ENCODE measurements at places on chromosomes 3 and 15.

DNA sequence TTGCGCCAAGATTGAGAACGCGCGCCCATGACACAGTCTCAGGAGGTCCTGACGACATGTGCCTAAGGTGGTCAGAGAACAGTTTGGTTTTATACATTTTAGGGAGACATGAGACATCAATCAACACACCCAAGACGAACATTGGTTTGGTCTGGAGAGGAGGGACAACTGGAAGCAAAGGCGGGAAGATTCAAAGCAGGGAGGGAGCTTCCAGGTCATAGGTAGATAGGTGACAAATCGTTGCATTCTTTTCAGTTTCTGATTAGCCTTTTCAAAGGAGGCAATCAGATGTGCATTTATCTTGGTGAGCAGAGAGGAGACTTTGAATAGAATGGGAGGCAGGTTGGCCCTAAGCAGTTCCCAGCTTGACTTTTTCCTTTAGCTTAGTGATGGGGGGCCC, 828.4 kb upstream of the DPPA4 start:
- no peak for DNase-seq

GRCh38 chr15:37929238-37929637, 5.2 kb upstream of the TMCO5A start:
- no peak for DNase-seq

DNA sequence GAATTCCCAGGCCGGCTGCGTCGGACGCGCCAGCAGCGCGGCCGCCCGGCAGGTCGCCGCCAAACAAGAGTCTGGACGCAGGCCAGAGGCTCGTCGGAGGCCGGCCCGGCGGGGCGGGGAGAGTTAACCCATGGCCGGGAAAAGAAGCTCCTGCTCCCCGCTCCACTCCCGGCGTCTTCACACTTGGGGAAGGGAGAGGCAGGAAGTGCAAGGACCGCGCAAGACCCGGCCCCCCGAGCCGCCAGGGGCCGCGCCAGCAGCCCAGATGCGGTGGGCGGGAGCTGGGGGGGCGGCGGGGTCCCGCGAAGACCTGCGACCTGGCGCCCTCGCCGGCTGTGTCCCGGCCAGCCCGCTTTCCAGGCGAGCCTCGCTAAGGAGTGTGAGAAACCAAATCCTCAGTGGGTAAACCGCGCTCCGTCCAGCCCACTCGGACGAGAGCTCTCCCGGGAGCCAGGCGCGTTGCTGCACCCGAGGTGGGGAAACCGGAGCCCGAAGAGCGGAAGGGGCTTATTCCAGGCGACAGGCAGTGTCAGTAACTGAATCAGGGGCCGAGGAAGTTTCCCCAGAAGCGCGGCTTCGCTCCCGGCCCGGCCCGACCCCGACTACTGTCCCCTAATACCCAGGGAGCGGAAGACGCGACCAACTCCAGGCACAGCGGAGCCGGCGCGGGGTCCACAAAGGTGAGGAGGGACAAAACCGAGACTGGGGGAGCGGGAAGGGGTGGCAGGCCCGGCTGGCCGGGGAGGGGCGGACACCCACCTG, 721 bp downstream of the ADAMTS7 start:
- DNase-seq, result no peak

- no peak for DNase-seq
Measured at GRCh38 chr15:59662260-59662659, 4.9 kb upstream of the GTF2A2 start.

DNA sequence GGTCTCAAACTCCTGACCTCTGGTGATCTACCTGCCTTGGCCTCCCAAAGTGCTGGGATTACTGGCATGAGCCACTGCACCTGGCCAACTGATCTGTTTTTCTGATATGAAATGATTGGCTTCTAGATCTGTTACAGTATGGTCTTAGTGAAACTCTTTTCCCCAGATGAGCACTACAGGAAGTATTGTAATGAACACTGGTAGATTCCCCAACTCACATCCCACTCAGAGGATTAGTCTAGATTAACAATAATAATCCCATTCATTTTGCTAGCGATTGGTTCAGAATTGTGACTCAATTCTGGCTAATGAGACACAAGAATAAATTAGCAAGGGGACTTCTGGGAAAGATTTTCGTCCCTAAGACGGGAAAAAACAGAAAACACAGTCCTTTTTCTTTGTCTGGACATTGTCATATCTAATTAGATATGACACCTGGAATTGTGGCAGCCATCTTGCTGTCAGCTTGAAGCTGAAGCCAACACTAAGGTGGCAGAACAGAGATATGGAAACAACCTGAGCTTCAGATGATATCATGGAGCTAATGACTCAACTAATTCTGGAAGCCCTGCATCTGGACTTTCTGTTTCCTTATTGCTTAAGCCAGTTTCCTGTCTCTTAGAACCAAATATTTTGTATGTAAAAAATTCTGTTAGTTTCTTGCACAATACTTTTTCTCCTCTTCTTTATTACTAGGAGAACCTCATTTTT, 17.4 kb upstream of the NPTN start:
- no peak for DNase-seq

DNA sequence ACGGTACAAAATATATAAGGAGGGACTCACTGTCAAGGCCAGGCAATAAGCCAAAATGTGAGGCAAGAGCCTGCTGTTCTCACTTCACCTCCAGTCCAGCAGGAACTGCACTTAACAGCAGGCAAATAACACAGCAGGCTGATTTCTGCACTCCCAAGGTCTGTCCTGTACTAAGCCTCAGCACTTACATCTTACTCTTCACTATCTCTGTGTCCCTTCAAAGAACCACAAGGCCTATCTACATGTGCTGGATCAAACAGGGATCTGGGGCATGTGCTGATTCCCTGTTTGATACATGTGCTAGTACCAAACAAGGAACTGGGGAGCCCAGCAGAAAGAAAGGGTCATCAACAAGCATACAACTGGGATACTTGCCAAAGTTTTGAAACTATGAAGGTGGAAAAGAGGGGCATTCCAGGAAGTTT, 22.2 kb downstream of the UACA start:
- DNase-seq, result no peak

DNA sequence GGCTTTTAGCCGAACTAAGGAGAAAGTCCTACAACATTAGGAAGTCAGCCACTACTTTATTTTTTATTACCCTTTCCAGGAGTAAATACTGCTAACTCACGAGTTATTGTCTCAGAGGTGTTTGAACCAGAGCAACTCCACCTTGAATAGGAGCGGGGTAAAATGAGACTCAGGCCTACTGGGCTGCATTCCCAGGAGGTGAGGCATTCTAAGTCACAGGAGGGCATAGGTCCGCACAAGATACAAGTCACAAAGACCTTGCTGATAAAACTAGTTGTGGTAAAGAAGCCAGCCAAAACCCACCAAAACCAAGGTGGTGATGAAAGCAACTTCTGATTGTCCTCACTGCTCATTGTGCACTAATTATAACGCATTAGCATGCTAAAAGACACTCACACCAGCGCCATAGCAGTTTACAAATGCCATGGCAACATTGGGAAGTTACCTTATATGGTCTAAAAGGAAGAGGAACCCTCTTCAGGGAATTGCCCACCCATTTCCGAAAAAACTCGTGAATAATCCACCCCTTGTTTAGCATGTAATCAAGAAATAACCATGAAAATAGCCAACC, 555.9 kb downstream of the IGSF11 start:
- DNase-seq, result no peak

DNA sequence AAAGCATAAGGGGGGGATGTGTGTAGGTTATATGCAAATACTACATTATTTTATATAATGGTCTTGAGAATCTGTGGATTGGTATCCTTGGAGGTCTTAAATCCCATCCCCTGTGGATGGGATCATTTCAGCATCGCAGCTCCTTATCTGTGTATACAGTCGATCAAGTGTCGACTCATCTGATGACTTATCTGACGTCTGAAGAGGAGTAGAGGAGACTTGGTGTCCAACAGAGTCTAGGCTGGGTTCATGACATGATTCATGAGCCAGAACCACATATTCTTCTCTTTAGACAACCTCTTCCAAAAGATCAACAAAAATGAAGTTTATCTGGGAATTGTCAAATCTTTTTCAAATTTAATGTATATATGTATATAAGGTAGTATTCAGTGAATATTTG, 220.7 kb downstream of the NR2F2 start:
- DNase-seq, result no peak

- DNase-seq, result no peak
Measured at GRCh38 chr3:31370681-31371080, 162.0 kb upstream of the STT3B start.

DNA sequence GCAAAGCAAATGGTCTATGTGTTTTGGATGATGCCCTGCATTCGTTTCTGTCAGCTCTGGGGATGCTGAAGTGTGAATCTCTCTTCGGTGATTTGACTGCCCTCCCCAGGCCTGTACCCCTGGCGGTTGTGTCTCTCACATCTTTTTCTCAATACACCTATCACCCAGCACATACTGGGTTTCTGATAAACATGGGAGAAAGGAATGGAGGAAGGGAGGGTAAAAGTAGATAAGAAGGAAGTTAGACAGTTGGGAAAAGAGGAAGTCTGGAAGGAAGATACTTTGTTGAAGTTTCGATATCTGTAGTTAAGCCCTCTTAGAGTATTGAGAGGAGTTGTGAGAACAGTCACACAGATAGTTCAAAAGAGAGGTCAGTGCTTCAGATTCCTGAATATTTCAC, 35.8 kb upstream of the LRTM1 start:
- no peak for DNase-seq

GRCh38 chr3:70608434-70608833, 296.0 kb upstream of the MDFIC2 start:
- DNase-seq, result no peak

- DNase-seq, result no peak
Measured at GRCh38 chr15:40115670-40116093, 7.0 kb upstream of the BMF start.

GRCh38 chr3:159771865-159772611, 216.6 kb upstream of the IL12A start:
- no peak for DNase-seq

DNA sequence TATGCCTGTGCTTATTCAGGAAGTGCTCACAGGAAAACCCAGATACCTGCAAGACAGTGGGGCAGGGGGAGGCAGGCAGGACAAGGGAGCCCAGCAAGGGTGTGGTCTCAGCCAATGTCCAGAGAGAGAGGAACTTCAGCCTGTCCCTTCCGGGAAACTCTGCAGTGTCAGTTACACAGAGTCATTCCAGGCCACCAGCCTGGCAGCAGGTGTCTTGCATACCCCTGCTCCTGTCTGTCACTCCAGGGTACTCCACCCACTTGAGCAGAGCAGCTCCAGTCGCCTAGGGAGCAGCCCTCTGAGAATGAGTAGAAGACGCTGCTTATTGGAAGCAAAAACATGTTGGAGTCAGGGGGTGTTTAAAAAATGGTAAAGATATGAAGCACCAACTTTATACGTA, 431.2 kb upstream of the RGMA start:
- DNase-seq, result no peak

DNA sequence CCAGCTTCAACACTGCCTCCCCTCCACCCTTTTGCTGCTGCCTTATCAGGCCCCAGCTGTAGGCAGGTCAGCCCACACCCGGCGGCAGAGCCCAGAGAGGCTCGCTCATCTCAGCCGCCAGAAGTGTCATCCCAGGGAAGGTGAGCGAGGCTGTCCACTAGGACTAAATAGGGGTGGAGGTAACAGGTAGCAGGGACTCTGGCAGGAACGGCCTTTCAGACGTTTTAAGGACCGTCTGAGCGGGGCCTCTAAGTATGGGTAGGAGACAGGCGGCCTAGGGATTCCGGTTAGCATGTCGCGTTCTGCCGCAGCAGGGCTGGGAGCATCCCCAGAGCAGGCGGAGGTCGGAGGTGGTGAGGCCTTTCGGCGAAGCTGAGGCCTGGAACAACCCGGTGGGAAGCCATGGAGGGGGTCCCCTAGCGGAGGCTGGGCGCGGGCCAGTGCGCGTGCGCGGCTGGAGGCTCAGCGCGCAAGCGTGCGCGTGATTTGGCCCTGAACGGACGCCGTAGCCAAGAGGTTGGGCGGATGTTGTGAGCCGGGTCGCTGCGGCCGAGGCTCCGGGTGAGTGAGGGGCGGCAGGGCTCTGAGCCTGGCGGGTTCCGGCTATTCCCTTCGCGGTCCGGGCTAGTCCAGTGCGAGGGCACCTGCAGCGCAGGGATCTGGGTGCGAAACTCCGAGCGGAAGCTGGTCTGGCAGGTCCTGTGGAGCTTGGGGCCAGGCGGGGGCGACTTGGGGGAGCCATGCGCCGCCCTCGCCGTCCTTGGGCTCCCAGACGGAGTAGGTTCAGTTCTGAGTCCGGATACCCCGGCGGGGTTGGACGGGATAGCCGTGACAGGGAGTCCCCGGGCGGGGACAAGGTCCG, at the start of the genes MST1 and RNF123:
TSS of gene MST1 (minus strand) at position 429 of the 862 bp plus-strand sequence. CDS start 783 bp downstream, outside the sequence.
TSS of gene RNF123 (plus strand) at position 512 of the 862 bp plus-strand sequence. CDS start 1,609 bp downstream, outside the sequence.
- DNase-seq, result peak; percentile 60

- DNase-seq, result no peak
Measured at GRCh38 chr3:193589616-193590015, 3.4 kb upstream of the OPA1 start.

- peak; percentile 51 for DNase-seq
Measured at GRCh38 chr15:77546050-77546501, 86.6 kb downstream of the LINGO1 start.

DNA sequence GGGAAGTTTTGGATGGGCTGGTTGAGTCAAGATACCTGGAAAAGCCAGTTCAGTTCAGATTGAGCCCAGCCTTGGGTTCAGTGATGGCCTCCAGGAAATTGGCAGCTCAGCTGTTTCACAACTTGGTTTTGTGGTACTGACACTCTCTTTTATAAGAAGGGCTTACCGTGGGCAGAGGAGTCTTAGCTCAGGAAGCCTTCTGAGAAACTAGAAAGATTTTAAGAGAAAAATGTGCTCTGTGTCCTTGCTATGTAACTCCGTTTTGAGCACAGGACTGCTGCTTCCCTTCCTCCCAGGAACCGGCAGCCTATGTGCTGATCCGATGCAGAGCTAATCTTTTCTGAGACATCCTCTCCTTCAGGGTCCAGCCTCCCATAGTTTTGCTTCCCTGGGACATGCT, 46.6 kb upstream of the RASGRP1 start:
- no peak for DNase-seq

DNA sequence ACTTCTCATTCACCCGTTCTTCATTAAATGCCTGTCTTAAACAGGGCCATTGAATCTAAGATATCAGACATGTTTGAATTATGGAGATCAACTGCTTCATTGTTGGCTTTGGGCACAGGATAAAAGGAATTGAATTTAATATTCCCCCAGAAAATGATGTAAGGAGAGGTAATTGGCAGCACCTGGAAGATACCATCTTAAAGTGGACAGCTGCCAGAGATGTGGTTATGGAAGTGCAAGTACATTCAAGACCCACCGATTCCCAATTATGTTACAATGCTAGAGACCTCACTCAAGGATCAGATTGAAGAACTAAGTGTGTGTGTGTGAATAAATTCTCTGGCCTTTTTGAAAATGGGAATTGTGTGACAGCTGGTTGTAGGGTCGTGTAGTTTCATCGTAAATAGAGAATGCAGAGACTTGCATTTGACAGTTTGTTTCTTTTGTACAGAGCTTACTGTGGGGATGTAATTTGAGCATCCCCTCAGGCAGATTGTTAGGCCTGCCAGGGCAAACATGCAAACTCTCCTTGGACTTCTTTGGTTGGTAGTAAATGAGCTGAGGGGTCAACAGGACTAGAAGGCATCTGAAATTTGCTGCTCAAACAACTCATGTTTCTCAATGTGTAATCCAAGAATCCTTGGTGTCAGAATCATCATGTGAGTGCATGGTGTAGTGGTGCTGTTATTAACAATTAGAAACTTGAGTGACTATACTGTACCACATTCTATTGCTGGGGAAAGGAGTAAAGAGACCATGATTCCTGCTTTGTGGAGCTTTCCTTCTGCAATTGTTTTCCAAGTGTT, 359.2 kb upstream of the THRB start:
- DNase-seq, result no peak

- DNase-seq, result no peak
Measured at GRCh38 chr15:79858469-79858868, 38.3 kb downstream of the MTHFS start.
